Activated CD4-positive, alpha-beta memory T cell treated with anti-CD3 and anti-CD28 coated beads, Interleukin-2, amount 10 ng/mL, durations not matched to agents 7 days and 5 days (primary cell): ENCODE measurements at places on chromosomes 1 and 21. TPM values are rescaled to one million over a fixed set of nuclear protein-coding genes. Genes with fewer than 3 reads are reported as not detected.

Gene SUSD4
- 0.23 TPM for total RNA-seq

Gene ETV3L
- total RNA-seq, result not detected

Gene GBP3
- 33.6 TPM for total RNA-seq

Gene LDLRAD1
- not detected for total RNA-seq

Gene GUCA2B
- total RNA-seq, result not detected

Gene MORC3
- total RNA-seq, result 44.3 TPM

Gene TENT5C
- total RNA-seq, result 64.5 TPM

Gene OR2W3
- 0.30 TPM for total RNA-seq

Gene TSPEAR
- total RNA-seq, result not detected

Gene TIAM1
- total RNA-seq, result 60.6 TPM

Gene PDIK1L
- 22.7 TPM for total RNA-seq

Gene WNT2B
- 0.08 TPM for total RNA-seq

Gene C1orf226
- total RNA-seq, result not detected

Gene CLCNKB
- total RNA-seq, result not detected

Gene REN
- total RNA-seq, result not detected

Gene KCNA2
- 6.6 TPM for total RNA-seq

Gene LRRC8B
- total RNA-seq, result 21.7 TPM

Gene RAP1GAP
- total RNA-seq, result not detected

Gene RPS27
- total RNA-seq, result 2,022 TPM

Gene RNU1-2
- total RNA-seq, result 1,691 TPM

Gene PGBD2
- 6.3 TPM for total RNA-seq

Gene CFHR5
- total RNA-seq, result not detected

Gene KIF2C
- total RNA-seq, result 106 TPM

Gene DEPDC1
- total RNA-seq, result 25.7 TPM

Gene POU3F1
- not detected for total RNA-seq

Gene KIAA0040
- total RNA-seq, result 80.2 TPM

Gene ECM1
- total RNA-seq, result 2.4 TPM

Gene KCNK2
- total RNA-seq, result not detected

Gene NADK
- 78.0 TPM for total RNA-seq

Gene DNAJC8
- 104 TPM for total RNA-seq

Gene TNFAIP8L2
- total RNA-seq, result 31.2 TPM

Gene FLVCR1
- total RNA-seq, result 14.2 TPM

Gene OXCT2
- total RNA-seq, result 0.88 TPM

Gene CD1B
- not detected for total RNA-seq

Gene LHX8
- not detected for total RNA-seq

Gene LGR6
- 0.08 TPM for total RNA-seq

Gene MAN1C1
- total RNA-seq, result 22.3 TPM

Gene ALG14
- total RNA-seq, result 2.4 TPM

Gene NT5C1A
- total RNA-seq, result not detected

Gene CALML6
- total RNA-seq, result 0.38 TPM

Gene ZNF124
- total RNA-seq, result 14.6 TPM

Gene FMO5
- total RNA-seq, result 0.53 TPM

Gene PLEKHG5
- 1.7 TPM for total RNA-seq

Gene ST6GALNAC3
- not detected for total RNA-seq

Gene FAM151A
- total RNA-seq, result not detected

Gene FCGR3A
- 0.53 TPM for total RNA-seq

Gene TMEM39B
- 28.0 TPM for total RNA-seq

Gene ZNF695
- 0.43 TPM for total RNA-seq

Gene FAM163A
- not detected for total RNA-seq

Gene KIRREL1
- not detected for total RNA-seq

Gene MRAP
- not detected for total RNA-seq

Gene FALEC
- total RNA-seq, result not detected

Gene VWA5B1
- total RNA-seq, result not detected

Gene RRP1B
- 43.3 TPM for total RNA-seq

Gene GPR37L1
- not detected for total RNA-seq
